ENCODE measurements at places on chromosomes 6 and 20. TPM values are rescaled to one million over a fixed set of nuclear protein-coding genes. Genes with fewer than 3 reads are reported as not detected.

GRCh38 chr20:60694763-60695162, 557.3 kb upstream of the CDH4 start:
- H3K4me3 ChIP-seq, result no peak overlapping the region
- no peak overlapping the region for H3K27ac ChIP-seq
- H3K36me3 ChIP-seq, result no peaks in the 10 kb centered on the region
- no peaks in the 10 kb centered on the region for H3K27me3 ChIP-seq
- no peak for DNase-seq
- H3K4me1 ChIP-seq, result no peaks in the 10 kb centered on the region

DNA sequence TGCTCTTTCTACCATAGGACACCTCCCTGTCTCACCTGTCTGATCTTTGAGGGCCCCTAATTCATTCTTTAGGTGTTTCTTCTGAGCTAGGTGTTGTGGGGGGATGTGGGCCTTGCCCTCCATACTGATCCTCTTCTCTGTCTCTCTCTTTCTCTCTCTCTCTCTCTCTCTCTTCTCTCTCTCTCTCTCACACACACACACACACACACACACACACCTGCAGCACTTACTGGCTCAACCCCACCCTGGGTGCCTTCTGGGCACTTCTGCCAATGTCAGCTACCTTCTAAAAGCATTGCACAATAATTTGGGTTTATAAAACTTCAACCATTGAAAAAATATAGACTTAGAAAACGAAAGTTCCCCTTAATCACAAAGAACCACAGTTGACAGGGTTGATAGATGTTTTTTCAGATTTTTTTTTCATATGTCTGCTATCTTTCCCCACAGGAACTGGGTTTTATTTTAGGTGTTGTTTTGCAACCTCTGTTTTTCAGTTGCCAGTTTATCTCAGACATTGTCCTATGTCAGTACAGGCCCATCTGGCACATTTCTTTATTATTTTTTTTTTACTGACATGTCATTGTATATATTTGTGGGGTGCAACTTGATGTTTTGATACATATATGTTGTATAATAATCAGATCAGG, 28.1 kb downstream of the PKIG start:
- H3K27ac ChIP-seq, result no peak overlapping the region
- H3K27me3 ChIP-seq, result no peaks in the 10 kb centered on the region
- H3K4me3 ChIP-seq, result no peak overlapping the region
- no peak for DNase-seq

GRCh38 chr20:40915756-40916155, 112.9 kb upstream of the TOP1 start:
- H3K27ac ChIP-seq, result peak overlapping the region; percentile 42
- H3K4me1 ChIP-seq, result no peaks in the 10 kb centered on the region
- H3K4me3 ChIP-seq, result no peak overlapping the region
- DNase-seq, result no peak

GRCh38 chr20:14536738-14537137, 199.3 kb upstream of the FLRT3 start:
- DNase-seq, result no peak
- H3K36me3 ChIP-seq, result no peaks in the 10 kb centered on the region
- no peak overlapping the region for H3K4me3 ChIP-seq
- H3K4me1 ChIP-seq, result no peaks in the 10 kb centered on the region

DNA sequence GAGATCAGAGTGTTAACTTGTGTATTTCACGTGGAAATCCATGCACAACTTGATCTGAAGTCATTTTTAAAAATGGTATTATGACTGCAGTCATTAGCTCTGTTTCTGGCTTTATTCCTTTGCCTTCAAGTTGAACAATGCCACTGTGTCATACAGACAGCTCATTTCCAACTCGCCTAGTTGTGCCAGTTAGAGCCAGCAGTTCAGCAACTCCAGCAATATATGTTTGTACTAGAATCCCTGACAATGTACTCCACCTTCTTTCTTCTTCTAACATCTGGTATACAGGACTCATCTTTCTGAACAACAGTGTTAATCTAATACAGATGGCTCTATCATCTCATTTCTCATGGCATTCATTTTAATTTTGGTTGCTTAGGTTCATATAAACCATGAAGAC, 418.3 kb upstream of the POU3F2 start:
- DNase-seq, result no peak
- no peaks in the 10 kb centered on the region for H3K27me3 ChIP-seq
- no peak overlapping the region for H3K27ac ChIP-seq
- no peaks in the 10 kb centered on the region for H3K4me1 ChIP-seq

Gene NQO2
- 7.7 TPM for total RNA-seq

Gene COL11A2
- 0.11 TPM for total RNA-seq

Gene WFDC10B
- total RNA-seq, result not detected

Gene SULF2
- 194 TPM for total RNA-seq

Gene TMEM217
- total RNA-seq, result not detected

Gene TREML4
- total RNA-seq, result not detected

Data from ascending aorta (tissue), 2 donors.